ENCODE measurements at places on chromosomes 5 and 9. TPM values are rescaled to one million over a fixed set of nuclear protein-coding genes. Genes with fewer than 3 reads are reported as not detected.

The DOCK2 gene
- total RNA-seq: 49.4 TPM

The FCHO2 gene
- 37.3 TPM for total RNA-seq

The PCDHGA4 gene
- total RNA-seq: 4.7 TPM

The BNC2 gene
- total RNA-seq: 27.5 TPM

The BAAT gene
- total RNA-seq: not detected

The SLC4A9 gene
- 0.22 TPM for total RNA-seq

The HAPLN1 gene
- total RNA-seq: not detected

The KIF2A gene
- 30.6 TPM for total RNA-seq

The CTSV gene
- total RNA-seq: 0.22 TPM

The OR1L1 gene
- total RNA-seq: not detected

Measured in mesenteric fat pad (tissue), 1 donor.